Smooth muscle cell of the pulmonary artery (primary cell): ENCODE measurements at places on chromosomes 4 and X. TPM values are rescaled to one million over a fixed set of nuclear protein-coding genes. Genes with fewer than 3 reads are reported as not detected.

Gene SLITRK4
- total RNA-seq: 0.43 and 2.0 TPM in 2 replicates

Gene SMR3B
- total RNA-seq: not detected in 2 replicates

Gene SPATA18
- 15.6 and 32.6 TPM in 2 replicates for total RNA-seq

Gene MOB1B
- total RNA-seq: 17.1 and 21.6 TPM in 2 replicates

Gene ZCCHC12
- not detected in 2 replicates for total RNA-seq

Gene CDX4
- not detected in 2 replicates for total RNA-seq

Gene CA5B
- total RNA-seq: 12.1 TPM in 2 replicates

Gene PLAC1
- not detected in 2 replicates for total RNA-seq

Gene HERC6
- 8.1 and 8.7 TPM in 2 replicates for total RNA-seq

Gene HAND2
- total RNA-seq: 5.4 and 6.9 TPM in 2 replicates

Gene NEXMIF
- total RNA-seq: under 0.01 and 0.03 TPM in 2 replicates

Gene LEF1
- 0.20 TPM in 1 of 2 replicates, not detected in the other for total RNA-seq

Gene RAB41
- total RNA-seq: not detected in 2 replicates

Gene GATA1
- total RNA-seq: not detected in 2 replicates

Gene ANK2
- total RNA-seq: 85.0 and 132 TPM in 2 replicates

Gene ZFP92
- total RNA-seq: 0.23 and 0.33 TPM in 2 replicates

Gene HHIP
- total RNA-seq: 11.1 and 26.0 TPM in 2 replicates

Gene GPRASP2
- 14.2 and 17.8 TPM in 2 replicates for total RNA-seq

Gene AFM
- total RNA-seq: not detected in 2 replicates

Gene SHISA3
- total RNA-seq: 12.9 and 16.5 TPM in 2 replicates

Gene SUPT20HL2
- total RNA-seq: not detected in 2 replicates

Gene WDR17
- total RNA-seq: 0.76 and 1.2 TPM in 2 replicates

Gene SSX1
- not detected in 2 replicates for total RNA-seq

Gene GAGE12F
- not detected in 2 replicates for total RNA-seq

Gene CDS1
- total RNA-seq: 0.10 and 0.26 TPM in 2 replicates

Gene NOX1
- not detected in 2 replicates for total RNA-seq

Gene TMEM35A
- total RNA-seq: 5.5 and 7.2 TPM in 2 replicates

Gene ARX
- total RNA-seq: not detected in 2 replicates

Gene FATE1
- total RNA-seq: not detected in 2 replicates

Gene SNX12
- 67.9 and 73.6 TPM in 2 replicates for total RNA-seq

Gene XK
- total RNA-seq: 0.13 TPM in 2 replicates

Gene PABPC1L2B
- total RNA-seq: not detected in 2 replicates

Gene GPR50
- total RNA-seq: not detected in 2 replicates

Gene MRPS18C
- 9.7 and 15.1 TPM in 2 replicates for total RNA-seq

Gene ZNF630
- total RNA-seq: 1.2 and 2.9 TPM in 2 replicates

Gene EFHC2
- 0.07 and 0.13 TPM in 2 replicates for total RNA-seq

Gene CFAP47
- not detected in 2 replicates for total RNA-seq

Gene MAGEA8
- total RNA-seq: not detected in 2 replicates

Gene CHRDL1
- total RNA-seq: 0.03 and 17.1 TPM in 2 replicates

Gene SCRG1
- 0.50 and 3.6 TPM in 2 replicates for total RNA-seq

Gene SMIM31
- not detected in 2 replicates for total RNA-seq

Gene HTT
- 67.3 and 76.5 TPM in 2 replicates for total RNA-seq

Gene HS3ST1
- 0.65 and 0.86 TPM in 2 replicates for total RNA-seq

Gene FSTL5
- not detected in 2 replicates for total RNA-seq

Gene MEPE
- not detected in 2 replicates for total RNA-seq

Gene GPRASP3
- total RNA-seq: 5.9 and 6.6 TPM in 2 replicates

Gene PNCK
- total RNA-seq: 0.72 and 3.1 TPM in 2 replicates

Gene MSANTD1
- total RNA-seq: 0.52 and 0.83 TPM in 2 replicates

Gene CLCN5
- 12.0 and 17.7 TPM in 2 replicates for total RNA-seq

Gene CLDN22
- under 0.01 TPM in 1 of 2 replicates, not detected in the other for total RNA-seq

Gene MAGEA1
- not detected in 2 replicates for total RNA-seq

Gene FAM236B
- total RNA-seq: not detected in 2 replicates

Gene CENPVL1
- total RNA-seq: not detected in 2 replicates
